T-helper 1 cell (primary cell): ENCODE measurements at places on chromosomes 7 and 10.

DNA sequence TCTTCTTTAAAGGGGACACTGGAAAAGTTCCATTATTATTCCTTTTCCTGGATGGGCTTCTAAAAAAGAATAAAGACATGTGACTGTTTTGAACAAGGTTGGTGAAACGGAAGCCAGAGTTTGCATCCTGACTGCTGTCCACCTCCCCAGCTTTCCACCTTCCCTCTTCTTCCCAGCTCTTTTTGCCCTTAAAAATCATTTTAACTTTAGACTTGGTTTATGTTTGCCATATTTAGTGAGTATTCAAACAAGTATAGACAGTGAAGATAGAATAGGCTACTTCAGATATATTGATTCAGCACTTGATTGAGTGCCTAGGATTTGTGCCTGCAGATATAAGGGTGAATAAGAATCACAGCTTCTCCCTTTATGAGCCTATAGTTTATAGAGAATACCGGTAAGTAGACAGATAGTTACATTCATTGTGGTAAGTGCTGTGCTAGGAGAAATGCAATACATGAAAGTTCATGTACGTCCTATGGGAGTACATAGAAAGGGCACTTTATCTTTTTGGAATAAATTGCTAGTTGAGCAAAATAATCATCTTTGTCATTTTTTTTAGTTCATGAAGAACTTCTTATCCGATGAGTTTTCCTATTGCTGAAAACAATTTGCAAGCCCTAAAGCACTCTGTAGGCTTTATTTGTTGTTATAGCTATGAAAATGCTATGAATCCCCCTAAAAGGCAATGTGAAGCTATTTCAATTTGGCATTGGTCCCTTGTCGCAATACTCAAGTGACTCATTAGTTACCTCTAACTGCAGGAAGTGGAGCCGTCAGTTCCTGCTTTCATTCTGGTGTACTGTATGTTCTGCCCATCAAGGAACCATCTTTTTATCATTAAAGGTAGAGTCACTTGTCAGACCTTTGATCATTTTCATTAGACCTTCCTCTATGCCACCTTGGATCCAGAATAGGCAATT is 57.2 kb upstream of the STRIP2 start:
- DNase-seq: no peak

DNA sequence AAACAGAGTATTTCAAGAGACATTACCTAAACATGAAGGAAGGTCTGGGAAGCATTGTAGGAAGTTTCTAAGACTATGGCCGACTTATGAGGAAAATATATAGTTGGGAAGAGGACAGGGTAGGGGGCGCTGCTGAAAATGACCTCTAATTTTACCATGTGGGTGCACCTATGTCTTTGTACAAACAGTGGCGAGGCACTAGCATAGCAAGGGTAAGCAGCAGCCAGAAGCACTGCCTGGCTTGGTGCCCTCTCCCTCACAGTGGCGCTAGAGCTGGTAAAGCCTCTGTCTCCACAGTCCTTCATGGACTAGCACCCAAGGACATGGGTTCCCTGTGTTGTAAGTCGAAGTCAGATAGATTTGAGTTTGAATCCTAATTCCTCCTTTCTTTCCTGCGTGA is 461.2 kb downstream of the INHBA start:
- DNase-seq: no peak

DNA sequence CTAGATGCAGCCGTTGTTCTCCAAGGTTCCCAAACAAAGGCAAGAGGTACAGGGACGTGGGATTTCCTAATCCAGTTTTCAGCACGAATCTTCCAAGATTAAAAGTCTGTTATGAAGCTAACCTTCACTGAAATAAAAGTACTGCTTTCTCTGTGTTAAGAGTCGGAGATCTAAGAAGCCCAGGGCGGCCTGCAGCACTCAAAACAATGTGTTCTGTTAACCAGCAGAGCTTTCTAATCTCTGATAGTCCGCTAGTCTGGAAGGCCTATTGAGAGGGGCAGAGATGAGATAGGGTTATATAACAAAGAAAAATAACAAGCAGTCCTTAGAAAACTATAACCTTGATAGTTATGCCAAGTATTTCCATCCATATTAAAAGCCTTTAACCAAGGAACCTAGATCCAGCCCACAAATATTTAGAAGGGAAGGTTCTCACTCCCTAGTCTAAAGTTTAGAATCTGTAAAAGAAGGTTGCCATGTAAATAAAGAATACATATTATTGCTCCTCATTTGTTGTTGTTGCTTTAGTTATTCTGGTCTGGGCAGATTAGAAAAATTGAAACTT is 106.3 kb upstream of the SVIL start:
- DNase-seq: no peak

DNA sequence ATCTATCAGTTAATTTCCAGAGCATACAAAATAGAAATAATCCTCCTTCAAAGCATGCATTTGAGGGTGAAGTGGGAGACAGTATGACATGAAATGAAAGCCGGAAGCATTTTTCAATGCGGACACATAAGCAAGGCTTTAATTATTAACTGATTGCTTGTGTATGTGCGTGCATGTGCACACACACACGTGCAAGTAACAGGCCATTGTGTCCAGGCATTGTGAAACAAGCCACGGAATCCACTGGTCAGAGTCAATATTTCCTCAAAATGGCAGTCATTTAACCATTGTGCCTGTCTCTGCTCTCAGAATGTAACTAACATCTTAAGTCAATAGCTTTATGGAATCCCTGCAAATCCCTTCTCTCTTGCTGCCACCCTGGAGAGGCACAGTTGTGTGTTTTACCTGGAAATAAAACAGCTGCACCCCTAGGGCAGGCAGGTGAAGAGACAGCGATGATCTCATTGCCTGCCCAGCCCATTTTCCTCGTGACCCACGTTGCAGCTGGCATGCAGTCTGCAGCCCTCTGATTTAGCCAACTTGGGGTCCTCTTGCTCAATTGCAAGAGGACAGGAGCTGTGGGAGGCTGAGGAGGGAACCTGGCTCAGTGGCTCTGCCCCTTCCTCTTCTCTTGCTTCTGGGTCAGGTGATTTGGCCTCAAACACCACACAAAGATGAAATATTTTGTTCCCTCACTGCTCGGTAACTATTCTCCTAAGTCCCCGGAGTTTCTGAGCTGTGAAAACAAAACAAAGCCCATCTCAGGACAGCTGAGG is 500.9 kb upstream of the ZMIZ1 start:
- DNase-seq: no peak
